ENCODE measurements at places on chromosomes 13 and 19.

DNA sequence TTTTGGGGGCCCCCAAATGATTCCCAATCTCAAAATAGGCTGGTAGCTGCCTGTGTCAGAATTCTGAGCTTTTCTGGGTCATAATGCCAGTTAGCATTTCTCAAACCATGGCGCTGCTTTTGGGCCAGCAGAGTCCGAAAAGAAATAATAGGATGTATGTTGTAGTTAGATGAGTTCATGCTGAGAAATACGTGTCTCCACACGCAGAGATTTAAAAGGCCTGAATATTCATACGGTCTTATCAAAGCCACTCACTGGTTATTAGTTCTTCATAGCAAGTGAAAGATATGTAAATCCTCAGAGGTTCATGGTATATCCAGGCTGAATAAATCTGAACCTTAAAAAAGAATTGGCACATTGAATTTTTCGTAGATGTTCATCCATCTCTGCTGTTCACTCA, 124.5 kb downstream of the SHISA2 start:
- no peak for DNase-seq

DNA sequence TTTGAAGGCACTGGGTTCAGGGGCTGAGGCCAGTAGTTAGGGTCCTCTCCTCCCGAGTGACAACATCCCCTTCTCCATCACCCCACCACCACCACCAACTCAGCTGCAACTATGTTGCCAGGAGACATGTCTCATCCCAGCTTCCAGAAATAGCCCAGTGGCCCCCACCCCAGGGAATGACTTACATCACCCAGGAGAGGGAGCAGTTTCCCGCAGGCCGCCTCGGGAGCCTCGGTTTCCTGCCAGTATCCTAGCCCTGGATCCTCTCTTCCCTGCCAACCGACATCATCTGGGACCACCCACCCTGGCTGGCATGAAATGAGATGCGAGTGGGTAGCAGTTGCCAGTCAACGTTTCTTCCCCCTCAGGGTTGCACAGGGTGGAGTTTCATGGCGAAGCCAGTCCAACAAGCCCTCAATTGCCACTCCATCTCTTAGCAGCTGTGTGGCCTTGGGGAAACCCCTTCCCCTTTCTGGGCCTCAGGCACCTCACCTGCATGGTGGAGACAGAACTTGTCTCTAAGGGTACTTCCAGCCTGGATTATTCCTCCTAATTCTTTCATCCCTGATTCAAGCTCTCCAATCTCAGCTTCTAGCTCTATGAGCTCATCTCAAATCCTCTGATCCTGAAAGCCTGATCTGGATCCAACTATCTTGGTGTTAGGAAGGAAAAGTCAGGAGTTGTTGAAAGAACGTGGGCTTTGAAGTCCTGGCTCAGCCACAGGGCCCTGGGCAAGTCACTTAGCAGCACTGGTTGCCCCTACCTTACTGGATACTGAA, 3.9 kb upstream of the GSK3A start:
- no peak for DNase-seq

DNA sequence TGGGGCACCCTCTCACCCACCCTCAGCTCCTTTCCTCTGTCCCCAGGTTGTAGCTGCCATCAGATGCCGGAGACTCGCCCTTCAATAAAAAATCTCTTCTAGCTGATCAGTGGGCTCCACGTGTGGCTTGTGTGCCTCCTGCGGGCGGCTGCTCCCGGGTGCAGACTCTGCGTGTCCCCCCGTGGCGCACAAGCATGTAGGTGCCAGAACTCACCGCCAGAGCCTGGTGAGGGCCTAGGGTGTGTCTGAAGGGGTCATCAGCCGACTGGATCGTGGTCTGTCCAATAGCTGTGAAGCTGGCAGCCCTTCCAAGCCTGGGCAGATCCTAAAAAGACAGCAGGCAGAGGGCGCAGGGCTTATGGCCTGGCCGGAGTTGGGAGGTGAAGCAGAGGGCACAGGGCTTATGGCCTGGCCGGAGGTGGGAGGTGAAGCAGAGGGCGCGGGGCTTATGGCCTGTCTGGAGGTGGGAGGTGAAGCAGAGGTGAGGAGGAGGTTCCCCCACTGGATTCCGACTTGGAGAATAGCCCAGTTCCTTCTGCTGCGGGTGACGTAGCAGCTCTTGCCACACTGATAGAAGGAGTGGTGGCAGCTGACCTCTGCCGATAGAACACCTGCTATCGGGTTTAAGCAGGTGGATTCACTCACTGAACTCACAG, 11.7 kb downstream of the NOP53 start:
- no peak for DNase-seq

DNA sequence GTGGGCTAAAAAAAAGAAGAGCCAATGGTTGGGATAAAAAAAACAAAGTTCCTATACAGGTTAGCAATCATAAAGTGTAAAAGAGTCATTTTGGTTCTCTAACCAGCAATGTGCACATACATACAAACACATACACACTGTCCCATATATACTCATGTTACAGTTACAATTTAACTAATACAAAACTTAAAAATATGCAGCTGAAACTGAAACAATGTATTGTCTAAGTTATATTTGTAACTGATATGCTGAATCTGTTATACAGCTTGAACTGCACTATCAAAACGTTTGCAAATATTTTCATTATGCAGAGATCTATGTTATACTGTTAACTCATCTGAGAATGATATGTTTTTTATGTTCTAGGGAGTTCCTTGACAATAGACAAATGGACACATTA, 173.7 kb downstream of the KLF12 start:
- no peak for DNase-seq

DNA sequence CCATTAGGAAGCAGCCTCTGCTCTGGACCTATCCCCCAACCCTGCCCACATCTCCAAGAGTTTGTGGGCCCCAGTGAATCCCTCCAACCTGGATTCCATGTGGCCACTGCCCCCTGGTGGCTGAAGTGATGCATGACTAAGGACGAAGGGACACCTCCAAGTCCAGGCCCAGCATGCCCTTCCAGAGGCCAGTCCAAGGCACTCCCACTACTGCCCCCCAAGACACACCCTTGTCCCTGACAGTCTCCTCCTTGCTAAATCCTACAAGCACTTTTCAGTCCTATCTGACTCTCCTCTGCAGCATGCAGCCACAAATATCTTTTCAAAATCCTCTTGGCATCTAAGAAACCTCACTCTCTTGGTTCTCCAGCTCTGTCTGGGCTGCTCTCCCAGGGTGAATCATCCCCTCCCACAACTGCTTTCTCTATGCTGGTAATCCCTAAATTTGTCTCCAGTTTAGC, 33.0 kb downstream of the DEDD2 start:
- DNase-seq: no peak

DNA sequence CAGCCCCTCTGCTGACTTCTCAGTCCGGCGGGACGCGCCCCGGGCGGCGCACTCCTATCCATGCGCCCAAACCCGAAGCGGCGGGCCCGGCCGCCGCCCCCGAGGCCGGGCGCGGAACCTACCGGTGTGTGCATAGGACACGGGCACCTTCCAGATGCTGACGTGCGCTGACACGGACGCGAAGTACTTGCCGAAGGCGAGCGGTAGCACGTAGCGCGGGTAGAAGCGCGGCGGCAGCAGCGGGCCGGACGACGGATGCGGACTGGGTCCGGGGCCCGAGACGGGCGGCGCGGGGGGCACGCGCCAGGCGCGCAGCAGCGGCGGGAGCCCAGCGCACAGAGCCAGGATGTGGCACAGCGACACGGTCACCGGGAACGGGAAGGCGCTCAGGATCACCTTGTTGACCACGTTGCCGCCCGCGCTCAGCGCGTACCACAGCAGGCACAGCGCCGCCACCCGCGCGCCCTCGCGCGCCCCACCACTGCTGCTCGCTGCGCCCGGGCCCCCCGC, 338 bp downstream of the SLC35E1 start:
- DNase-seq: no peak

GRCh38 chr19:55304279-55304978, 20.6 kb downstream of the BRSK1 start:
- no peak for DNase-seq

GRCh38 chr13:66033924-66034323, 1196.2 kb downstream of the PCDH9 start:
- DNase-seq: no peak

GRCh38 chr19:5821521-5822180, 16.8 kb downstream of the NRTN start:
- no peak for DNase-seq

DNA sequence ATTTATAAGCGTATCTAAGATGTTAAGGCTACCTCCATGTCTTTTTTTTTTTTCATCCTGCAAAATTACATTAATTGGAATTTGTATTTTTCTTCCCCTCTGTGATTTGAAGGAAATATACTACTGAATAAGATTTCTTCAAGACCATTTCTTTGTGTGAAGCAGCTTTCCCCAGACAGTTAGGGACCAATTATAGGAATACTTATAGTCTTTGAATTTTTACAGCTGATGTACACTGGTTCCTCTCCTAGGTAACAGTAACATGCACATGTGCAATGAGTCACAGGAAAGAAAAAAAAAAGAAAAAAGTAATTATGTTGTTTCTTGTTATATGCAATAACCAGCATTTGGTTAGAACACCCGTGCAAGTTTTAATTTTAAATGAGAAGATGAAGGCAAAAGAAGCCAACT, 82.0 kb downstream of the PCDH9 start:
- DNase-seq: peak; percentile 9

GRCh38 chr19:10760273-10760944, 42.5 kb downstream of the DNM2 start:
- DNase-seq: no peak

GRCh38 chr19:6228551-6229215, 51.1 kb downstream of the MLLT1 start:
- DNase-seq: no peak

DNA sequence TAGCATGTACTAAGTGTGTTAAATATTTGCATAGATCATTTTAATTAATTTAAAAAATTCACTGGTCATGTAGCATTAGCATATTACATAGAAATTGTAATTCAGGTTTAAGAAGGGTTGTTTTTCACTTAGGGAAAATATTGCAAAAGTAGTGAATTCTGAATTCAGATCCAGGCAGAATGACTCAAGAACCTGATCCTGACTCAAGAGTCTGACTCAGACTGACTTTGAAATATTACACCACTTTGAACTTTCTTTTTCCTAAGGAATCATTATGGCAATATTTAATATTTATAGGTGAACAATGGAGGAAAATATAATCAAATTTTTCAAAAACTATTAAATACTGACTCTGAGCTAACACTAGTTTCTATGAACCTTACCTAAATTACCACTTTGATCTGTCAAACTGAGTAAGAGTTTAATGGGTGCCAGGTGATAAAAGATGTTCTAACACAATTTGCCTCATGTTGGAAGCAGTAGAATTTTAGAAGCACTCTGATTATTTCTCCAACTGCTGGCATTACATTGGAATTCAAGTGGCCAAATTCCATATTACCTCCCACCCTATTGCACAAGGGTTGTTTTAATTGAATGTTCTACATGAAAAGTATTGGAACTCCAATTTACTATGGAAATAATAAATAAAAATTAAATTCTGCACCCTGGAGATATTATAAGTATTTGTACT, 261.6 kb downstream of the SLITRK1 start:
- no peak for DNase-seq

DNA sequence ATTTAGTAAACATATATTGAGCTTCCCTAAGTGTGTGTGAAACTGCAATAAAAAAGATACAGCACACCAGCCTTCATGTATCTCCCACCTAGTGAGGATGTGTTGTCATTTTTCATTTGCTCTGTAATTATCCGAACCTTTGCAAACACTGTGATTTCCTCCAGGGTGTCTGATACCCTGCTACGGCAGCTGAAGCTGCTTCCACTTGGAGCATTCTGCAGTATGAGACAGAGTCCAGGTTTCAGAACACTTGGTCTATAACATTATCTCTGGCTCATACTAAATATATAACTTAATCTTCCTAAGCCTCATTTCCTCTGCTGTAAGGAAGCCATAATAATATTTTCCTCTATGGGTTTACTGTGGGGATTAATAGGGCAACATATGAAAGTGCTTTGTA, 1338.1 kb upstream of the SLC10A2 start:
- DNase-seq: no peak

GRCh38 chr13:103218253-103218652, 152.0 kb upstream of the SLC10A2 start:
- no peak for DNase-seq

DNA sequence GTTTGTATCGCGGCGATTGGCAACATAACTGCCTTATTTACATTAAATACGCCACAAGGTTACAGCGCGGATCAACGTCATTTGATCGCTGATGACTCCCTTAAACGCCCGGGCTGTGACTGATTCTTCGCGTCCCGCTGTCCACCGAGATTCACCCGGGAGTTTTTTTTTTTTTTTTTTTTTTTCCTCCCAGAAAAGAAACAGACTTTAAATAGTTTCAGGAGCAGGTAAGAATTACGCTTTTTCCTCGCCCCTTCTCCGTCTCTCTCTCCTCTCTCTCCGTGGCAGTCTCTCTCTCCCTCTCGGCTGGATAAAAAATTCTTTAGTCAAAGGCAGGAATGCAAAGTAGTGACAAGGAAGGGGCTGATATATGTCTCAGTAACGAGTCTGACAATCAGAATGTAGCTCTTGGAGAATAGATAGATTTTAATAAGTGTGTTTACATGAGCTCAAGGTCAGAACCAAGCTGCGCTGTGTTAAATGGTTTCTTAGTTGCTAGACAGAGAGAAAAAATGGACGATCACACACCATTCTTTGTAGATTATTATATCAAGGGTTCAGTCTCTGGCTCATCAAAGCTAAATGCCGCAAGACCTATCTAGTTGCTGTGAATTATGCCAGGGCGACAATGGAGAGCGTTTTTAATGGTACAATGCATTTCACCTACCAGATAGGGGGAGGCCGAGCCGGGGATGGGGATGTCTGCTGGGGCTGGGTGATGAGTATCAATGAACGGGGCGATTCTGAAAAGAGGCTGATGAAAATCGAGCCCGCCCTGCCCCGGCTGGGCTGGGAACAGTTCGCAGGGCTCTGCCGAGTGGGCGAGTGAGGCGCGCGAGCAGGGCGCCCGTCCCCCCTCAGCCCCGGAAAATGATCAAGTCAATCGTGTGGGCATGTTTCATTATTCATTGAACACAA, 147.2 kb upstream of the ZNF536 start:
- no peak for DNase-seq

DNA sequence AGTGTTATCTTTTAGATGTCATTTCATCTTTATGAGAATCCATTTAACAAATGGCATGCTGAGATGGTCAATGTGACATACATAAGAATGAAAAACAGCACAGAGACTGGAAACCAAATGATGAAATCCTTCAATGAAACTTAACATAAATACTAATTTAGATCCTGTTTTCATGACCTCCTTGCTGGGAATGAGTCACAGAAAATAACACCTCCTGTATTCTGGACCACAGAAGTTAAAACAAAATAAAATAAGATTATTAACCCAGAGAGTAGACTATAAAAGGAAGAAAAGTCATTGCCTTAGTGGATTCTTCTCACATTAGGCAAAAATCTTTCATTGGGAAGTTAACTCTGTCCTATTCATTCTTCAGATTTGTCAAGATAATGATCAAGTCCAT, 1.6 kb downstream of the DIAPH3 start:
- DNase-seq: no peak

Measured in KG1 (cell line).